ENCODE measurements at places on chromosomes 16 and 17.
A peak's percentile ranks its signal among the peaks of the same experiment; 100 is the strongest.

DNA sequence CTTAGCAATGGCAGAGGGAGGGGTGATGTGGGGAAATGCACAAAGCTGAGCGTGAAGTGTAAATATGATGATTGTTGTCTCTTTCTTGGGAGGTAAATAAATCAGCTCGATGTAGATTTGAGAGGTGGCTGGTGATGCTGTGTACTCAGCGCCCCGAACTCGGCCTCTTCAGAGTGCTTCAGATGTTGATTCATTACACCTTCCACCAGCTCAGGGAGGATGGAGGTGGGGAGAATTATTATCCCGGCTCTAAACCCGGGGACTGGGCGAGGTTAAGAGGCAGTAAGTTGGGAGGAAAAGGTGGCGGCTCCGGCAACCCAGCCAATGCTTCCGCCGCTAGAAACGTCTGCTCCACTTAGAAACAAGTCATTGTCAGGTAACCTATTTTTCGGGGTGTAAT lies 86.5 kb downstream of the RPA1 start:
- no peak for DNase-seq

- DNase-seq: no peak
These were observed 155.2 kb downstream of the ABCC12 start for GRCh38 chr16:48000622-48001021.

DNA sequence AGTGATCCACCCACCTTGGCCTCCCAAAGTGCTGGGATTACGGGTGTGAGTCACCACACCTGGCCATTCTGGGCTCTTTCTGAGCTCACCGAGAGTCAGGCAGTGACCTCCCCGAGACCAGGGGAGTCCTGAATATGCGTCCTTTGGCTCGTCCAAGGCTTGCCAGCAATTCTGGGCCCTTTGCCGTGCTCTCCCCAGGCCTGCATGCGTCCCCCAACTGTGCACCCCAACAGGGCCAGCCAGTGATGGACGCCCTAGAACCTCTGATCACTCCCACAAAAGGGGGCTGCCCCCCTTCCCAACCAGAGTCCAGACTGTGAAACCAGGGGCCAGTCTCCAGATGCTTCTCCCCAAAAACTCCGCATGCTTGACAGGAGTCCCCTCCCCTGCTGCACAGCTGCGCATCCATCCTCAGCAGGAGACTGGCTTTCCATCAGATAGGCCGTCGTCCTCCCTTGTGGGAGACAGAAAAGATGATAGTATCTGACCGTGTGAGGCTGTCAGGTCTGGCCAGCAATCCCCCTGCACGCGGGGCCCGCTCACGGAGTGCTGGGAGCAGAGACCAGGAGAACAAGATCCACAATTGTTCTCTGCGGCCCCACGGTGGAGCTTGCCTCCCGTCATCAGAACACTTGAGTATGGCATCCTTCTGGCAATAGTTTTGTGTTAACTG lies 15.5 kb downstream of the HS3ST6 start:
- DNase-seq: no peak

DNA sequence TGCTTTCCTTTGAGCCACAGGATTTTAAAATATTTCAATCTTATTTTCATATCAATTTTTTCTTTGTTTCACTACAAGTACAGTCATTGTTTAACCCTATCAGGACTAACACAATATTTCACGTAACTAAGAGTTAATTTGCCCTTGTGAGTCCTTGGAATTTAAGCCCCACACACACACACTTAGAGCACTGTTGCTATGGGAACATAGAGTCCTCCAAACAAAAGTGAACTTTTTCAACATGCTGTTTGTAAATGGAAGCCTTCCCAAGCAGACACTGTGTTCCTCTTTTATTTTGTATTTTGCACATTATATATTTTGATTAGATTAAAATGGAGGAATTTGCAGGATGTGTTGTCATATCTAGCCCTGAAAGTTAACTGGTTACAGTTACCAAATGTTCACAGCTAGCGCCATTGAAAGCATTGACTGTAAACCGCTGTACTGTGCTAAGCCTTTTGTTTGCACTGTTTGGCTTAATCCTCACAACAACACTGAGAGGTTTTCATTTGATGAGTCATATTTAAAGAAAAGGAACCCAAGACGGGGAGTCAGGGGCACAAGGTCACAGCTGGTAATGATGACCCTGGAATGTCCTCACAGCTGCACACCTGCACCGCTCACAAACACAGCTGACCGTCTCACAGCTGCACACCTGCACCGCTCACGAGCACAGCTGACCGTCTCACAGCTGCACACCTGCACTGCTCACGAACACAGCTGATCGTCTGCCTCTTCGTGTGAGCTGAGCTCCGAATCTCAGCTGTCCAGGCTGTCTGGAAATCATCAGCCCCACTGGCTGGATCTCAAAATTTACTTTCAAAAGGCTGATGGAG lies 6.3 kb downstream of the HSBP1 start:
- DNase-seq: no peak

- DNase-seq: no peak
These were observed 34.0 kb downstream of the KIAA0513 start for GRCh38 chr16:85061566-85061965.

DNA sequence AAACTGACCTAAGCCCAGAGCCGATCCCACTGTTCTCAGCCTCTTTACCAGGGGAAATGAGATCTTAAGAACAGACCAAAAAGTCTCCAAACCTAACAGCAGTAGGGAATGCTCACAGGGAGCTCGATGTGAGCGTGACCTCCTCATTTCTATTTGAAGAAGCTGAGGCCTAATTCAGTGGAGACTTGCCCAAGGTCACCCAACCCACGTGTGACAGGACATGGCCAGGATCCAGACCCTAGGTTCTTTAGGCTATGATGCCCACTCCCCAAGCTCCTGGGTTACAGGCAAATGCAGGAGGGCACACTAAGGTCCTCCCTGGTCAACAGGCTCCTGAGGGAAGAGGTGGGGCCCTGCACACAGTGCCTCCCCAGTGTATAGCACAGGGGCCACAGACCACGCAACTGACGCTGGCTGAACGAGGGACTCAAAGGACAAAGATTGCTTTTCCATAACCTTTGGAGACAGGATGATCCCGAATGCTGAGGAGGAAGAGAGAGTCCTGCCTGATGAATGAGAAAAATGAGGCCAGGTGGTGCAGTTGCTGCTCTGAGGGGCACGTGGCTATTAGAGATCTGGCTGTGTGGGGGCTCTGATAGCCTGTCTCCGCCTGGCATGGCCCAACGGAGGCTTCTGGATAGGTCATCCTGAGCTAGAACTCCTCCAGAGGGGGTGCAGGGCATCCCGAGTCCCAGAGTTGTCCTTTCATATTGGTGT lies 24.0 kb downstream of the MAP3K14 start:
- no peak for DNase-seq

- no peak for DNase-seq
These were observed 119.1 kb downstream of the RAB11FIP4 start for GRCh38 chr17:31510308-31511194.

DNA sequence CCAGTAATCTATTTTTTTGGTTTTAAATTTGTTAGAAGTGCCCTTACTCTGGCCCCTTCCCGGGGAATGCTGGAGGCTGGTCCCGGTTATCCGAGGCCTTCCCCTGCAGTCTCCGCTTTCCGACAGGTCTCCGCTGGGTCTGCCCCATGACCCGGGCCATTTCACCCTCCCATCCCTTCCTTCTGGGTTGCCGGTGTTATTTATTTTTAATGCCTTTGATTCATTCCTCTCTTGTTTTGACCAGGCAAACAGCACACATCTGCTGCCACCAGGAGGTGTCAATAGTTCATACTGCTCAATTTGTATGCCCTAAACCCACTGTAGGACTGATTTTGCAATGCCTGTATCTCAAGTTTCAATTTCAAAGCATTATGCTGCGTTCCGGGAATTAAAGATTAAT lies 113.2 kb upstream of the IRX5 start:
- DNase-seq: no peak

DNA sequence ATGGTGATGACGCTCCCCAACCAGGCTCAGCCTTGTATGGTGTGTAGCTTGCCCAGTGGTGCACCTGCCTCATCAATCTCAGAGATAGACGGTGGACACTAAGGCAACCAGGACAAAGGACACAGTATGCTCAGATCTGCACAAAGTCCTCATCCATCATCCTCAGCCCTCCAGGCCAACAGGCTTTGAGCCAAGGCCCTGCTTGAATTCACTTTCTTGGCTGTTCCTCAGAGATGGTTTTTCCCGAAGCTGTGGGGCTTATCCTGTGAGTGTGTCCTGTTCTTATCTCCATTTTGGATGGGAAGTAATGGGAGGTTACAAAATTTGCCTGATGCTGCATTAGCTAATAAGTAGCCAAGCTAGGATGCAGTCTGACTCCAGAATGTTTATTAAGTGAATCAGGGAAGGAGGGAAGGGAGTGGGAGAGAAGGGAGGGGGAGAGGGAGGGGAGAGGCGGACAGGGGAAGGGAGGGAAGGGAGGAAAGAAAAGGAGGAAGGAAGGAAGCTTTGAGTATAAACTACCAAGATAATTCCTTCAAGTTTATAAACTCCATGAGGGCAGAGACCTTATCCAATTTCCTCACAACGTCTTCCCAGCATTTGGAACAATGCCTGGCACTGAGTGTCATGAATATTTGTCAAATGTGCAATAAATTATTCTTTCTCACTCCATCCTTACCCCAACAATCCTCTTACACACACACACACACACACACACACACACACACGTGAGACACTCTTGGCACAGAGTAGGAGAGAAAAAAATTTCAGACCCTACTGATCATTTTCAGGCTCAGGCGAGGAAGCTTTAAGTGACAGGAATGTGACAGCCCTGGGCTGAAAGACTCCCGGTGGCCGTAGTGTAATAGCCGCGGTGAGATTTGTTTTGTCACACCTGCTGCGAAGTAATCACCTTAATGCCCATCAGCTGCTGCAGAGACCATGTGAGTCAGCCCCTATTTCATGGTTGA lies 84.3 kb downstream of the BMERB1 start:
- no peak for DNase-seq

DNA sequence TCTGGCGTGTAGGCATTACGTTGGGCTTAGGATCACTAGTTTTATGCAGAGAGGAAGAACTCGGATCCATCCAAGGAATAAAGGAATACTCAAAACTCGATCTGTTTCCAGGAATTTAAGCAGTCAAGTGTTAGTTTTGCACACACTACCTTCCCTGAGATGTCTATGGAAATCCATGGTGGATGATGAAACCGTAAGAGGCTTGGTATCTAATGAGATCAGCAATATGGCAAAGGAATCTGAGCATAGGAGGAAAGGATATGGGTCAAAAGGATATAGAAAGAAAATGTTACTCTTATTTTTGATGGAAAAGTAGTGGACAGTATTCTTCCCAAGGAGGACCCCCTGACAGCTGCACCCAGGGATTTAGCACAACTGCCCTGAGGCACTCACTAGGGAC lies 59.6 kb downstream of the SMG6 start:
- DNase-seq: no peak

DNA sequence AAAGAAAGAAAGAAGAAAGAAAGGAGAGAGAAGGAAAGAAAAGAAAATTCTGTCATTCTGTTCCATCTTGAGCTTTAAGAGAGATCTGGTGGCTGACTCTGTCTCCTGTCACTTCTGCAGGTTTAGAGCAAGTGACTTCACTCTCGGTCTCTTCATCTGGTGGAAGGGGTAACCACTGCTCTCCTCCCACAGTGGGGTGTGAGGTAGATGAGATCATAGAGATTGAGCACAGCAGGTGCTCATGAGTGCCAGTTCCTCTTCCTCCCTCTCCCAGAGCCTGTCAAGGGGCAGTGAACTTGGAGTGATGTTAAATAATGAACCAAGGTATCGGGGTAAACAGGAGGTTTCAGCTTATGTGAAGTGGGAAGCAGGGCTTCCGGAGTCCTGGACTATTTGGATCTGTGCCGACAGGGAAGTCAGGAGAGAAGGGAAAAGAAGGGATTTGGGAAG lies 47.7 kb downstream of the BEAN1 start:
- peak; percentile 12 for DNase-seq

GRCh38 chr16:4947722-4948503 lies 10.2 kb upstream of the SEC14L5 start:
- no peak for DNase-seq

DNA sequence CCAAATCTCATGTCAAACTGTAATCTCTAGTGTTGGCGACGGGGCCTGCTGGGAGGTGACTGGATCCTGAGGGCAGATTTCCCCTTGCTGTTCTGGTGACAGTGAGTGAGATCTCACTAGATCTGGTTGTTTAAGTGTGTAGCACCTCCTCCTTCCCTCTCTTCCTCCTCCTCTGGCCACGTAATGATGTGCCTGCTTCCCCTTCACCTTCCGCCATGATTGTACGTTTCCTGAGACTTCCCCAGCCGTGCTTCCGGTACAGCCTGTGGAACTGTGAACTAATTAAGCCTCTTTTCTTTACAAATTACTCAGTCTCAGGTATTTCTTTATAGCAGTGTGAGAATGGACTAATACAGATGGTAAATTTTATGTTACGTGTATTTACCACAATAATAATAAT lies 49.2 kb downstream of the METTL16 start:
- no peak for DNase-seq

DNA sequence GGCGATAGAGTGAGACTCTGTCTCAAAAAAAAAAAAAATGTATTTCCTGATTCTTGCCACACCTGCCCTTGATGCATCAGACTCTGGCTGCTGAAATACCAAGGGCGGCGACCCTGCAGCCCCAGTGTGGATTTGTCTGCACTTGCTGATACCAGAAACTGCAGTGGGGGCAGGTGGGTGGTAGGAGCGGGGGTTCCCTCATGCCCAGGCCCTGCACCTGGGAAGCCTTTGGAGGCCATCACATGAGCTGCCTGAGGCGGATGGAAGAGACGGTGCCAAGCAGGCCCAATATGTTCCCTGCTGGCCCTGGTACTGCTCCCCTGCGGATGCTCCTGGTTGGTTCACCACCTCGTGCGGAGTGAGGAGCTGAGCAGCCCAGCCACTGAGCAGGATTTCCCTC lies 50.6 kb downstream of the MARF1 start:
- no peak for DNase-seq

- no peak for DNase-seq
These were observed 851 bp downstream of the EDC4 start for GRCh38 chr16:67873435-67874370.

All from NCI-H187 (cell line).